ENCODE measurements at places on chromosomes 5 and 9.

DNA sequence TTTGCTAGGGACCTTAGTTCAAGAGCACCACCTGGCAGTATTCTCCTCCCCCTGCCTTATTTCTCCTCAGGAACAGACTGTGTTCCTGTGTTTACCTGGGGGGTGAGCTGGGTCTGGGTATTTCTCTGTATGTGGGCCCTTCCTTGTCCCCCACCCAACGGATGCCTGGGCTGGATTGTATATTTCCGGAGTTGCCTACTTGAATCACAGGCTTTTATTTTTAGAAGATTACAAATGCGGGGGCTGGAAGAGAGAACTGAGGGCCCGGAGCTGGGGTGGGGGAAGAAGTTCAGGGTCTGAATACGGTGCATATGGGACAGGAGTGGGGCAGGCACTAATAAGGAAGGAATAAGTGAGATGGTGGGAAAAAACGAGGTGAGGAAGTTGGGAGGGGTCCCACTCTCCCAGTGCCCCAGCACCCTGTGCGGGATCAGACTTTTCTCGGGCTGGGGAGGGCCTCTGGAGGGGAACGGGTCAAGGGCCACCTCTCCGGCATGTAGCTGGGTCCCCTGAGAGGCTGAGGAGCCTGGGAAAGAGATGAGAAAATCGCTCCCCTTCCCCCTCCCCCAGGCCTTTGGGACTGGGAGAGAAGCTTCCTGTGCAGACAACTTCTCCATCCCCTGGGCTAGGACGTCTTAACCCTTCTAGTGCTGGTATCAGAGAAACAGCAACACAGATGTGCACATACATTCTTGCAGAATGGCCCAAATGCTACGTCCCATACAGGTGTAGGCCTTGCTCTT, 42.1 kb downstream of the PCDH1 start:
- no peak for DNase-seq

- no peak for DNase-seq
Measured at GRCh38 chr5:40410964-40411635, 268.6 kb upstream of the PTGER4 start.

- DNase-seq = no peak
Measured at GRCh38 chr5:126046846-126047571, 376.2 kb upstream of the GRAMD2B start.

DNA sequence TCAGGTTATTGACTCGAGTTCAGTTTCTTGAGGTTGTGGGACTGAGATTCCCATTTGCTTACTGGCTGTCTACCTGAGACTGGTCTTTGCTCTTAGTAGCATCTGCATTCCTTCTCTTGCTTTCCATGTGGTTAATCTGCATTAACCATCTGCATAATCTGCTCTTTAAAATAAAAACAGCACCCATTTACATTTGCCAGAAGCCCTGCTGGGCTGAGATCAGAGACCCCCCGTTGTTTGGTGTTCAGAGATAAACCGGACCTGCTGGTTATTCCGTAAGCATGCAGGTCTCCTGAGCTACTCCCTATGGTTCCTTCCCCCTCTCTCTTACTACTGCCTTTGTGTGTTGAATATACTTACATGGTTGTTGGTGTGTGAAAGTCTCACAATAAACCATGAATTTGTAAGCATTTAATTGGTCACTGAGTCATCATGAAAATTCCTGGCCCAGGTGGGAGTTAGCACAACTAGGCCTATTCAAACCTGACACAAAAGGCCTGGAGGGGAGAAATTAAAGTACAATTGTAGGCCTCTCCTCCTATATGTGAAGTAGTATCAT, 396.7 kb downstream of the MRPS30 start:
- DNase-seq = no peak

- DNase-seq = no peak
Measured at GRCh38 chr9:134533850-134534588, 107.6 kb upstream of the COL5A1 start.

GRCh38 chr9:96150324-96151227, 151.4 kb downstream of the HSD17B3 start:
- DNase-seq = no peak

- no peak for DNase-seq
Measured at GRCh38 chr5:165837286-165837685, 2331.9 kb downstream of the MAT2B start.

GRCh38 chr9:69976152-69976551, 67.5 kb upstream of the MAMDC2 start:
- DNase-seq = no peak

- no peak for DNase-seq
Measured at GRCh38 chr9:106025453-106025852, 331.1 kb downstream of the TMEM38B start.

GRCh38 chr9:78278177-78278777, 18.6 kb upstream of the PSAT1 start:
- no peak for DNase-seq

DNA sequence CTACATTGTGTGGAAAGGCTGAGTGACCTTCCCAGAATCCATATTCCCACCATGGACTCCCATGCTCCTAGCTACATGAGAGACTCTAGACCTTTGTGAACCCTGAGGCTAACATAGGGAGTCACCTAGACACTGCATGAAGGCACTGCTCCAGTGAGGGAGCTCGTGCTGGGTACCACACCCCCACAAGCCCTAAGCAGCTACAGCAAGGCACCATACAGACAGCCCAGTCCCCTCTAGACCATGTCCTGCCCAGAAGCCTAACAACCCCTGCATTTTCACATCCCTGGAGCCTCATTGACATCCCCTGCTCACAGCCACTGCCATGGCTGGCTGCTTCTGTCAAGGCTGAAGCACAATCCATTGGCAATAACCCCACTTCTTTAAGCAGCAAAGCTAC, 176.5 kb upstream of the CTNND2 start:
- no peak for DNase-seq

GRCh38 chr5:137282216-137282615, 216.9 kb downstream of the SPOCK1 start:
- DNase-seq = no peak

- DNase-seq = peak; percentile 76
Measured at GRCh38 chr9:35962126-35962906, 4.4 kb upstream of the OR2S2 start.

DNA sequence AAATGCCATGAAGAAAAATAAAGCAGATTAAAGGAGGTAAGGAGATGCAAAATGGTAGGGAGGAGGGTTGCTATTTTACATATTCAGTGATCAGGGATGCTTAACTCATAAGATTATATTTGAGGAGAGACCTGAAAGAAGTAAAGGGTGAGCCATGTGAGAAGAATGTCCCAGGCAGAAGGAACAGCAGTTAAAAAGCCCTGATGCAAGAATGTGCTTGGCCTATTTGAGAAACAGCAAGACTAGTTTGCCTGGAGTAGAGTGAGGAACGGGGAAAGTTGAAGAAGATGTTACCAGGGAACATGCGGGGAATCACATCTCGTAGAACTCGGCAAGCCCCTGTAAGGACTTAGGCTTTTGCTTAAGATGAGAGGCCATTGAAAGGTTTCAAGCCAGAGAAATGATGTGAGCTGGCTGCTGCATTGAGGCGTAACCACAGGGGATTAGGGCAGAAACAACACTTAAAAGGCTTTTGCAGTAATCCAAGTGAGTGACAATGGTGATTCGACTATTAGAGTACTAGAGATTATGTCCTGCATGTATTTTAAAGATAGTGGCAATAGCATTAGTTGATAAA, 198.7 kb downstream of the VPS13A start:
- no peak for DNase-seq

DNA sequence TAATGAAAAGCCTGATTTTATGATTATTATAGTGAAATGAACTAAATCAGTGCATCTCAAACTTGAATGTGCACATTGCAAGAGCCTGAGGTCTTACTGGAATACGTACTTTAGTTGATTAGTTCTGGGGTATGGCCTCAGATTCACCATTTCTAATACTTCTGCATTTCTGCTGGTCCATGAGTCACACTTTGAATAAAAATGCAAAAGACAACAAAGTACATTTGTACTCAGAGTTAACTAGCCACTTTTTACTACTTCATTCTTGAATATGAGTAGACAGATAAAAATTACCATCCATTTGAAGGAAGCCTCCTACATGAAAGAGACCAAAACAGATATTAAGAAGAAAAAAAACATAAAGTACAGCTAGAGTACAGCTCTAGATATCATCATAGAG, 27.1 kb upstream of the PRR16 start:
- no peak for DNase-seq

GRCh38 chr5:75034137-75034739, 18.1 kb downstream of the GCNT4 start:
- no peak for DNase-seq

DNA sequence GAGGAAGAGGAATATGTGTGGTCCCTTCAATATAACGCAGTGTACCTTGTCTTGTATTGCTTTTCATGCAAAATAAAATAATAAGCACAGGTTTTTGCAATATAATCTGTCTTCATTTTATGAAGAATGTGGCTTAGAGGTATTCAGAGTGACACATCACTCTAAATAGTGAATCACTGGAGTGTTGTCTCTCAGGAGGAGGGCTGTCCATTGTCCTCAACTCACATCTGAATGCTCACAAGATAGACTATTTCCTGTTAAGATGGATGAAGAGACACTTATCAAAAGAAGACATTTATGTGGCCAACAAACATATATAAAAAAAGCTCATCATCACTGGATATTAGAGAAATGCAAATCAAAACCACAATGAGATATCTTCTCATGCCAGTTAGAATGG, 1147.5 kb upstream of the C9orf72 start:
- no peak for DNase-seq

DNA sequence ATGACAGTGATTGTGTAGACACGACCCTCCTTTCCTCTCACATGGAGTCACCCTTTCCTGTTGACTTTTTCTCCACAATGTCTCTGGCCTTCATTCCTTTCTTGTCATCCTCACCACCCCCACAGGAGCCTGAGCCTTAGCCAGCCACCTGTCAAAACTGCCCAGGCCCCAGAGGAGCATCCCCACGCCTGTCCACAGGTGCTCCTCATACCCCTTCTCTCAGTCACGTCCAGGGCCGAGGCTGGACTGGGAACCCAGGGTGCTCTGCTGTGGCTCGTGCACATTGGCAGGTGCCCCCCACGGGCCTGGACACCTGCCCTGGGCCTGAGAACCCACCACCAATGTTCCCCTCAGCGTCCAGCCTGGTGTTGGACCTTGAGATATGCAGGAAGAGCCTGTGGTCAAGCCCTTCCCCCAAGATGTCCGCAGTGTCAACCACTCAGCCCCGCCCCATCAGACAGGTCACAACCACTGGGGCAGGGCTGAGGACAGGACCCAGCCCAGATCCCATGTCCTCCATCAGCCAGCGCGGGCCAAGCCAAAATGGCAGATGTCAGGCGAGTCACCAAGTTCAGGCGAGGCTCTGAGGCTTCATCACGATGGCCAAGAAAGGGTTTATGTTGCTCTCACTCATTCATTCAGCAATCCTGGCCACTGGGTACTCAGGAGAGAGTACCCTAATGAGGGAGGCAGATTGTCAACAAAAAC, 65.8 kb upstream of the STXBP1 start:
- no peak for DNase-seq

DNA sequence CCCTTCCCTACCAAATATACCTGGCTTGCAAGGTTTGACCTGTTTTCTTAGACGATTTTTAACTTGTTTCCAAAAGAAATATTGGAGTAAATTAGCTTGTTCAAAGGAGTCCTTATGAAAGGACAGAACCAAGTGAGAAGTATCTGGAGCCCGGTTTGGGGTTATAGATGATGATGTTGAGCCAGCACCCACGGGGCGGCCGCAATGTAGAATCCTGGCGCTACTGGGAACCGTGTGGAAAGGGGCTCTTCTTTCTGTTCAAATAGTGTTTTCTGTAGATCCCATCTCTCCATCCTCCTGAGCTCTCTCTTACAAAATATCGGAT, 517 bp upstream of the EXOSC2 start:
- DNase-seq = no peak

DNA sequence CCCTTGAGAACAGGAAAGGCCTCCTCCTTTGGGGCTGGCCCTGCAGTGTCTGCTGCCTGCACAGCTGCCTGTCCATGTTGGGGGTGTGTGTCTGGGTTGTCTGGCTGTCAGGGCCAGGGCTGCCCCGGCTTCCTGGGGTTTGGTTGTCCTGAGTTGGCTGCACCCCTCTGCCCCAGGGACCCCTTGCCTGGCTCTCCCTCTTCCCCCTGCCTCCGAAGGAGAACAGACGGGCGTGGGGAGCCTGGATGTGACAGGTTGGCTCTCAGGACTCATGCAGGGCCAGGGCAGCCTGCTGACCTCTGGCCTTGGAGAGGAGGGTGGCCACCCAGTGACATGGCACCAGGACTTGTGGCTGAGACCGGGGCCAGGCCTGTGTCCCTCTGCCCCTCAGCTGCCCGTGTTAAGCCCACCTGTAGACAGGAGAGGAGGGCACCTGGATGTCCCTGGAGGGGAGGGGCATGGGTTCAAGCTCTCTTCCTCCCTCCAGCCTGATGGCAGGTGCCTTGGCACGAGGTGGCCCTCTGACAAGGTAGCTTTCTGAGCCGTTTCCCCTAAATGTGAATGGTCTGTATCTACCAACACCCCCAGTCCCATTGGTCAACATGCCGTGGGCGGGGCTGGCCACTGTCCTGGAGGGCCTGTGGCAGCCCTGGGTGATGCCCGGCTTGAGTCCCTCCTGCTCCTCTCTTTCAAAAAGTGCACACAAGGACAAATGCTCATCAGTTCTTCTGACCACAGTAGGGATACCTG, 34.9 kb downstream of the WNK2 start:
- no peak for DNase-seq

DNA sequence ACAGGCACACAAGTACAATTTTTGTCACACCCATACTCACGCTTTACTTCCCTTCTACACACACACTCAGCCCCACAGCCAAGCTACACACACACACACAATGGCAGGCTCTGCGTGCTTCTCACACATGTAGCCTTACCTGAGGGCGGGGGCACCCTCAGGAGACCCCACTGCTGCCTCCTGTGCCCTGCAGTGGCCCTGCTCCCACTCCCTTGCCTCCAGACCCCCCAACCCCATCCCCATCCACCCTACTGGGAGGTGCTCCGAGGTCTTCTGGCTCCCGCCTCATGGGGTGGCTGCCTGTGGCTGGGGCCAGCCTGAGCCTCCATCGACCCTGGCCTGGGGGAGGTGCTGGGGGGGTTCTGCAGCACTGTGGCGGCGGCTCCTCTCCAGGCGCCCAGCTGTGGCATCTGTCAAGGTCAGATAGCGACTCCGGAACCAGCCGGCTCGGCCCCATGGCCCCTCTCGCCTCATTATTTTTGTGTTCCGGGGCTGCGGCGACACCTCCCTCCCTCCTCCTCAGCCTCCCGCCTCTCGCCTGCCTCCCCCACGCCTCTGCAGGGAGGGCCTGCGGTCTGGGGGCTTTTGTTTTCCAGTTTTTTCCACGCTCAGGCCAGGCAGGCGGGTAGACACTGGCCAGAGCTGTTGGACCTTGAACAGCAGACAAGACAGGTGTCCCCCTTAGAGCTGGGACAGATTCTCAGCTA, 21.7 kb downstream of the CXXC5 start:
- no peak for DNase-seq
